Forelimb muscle (tissue), 1 donor: ENCODE measurements at places on chromosomes 13 and 19. TPM values are rescaled to one million over a fixed set of nuclear protein-coding genes. Genes with fewer than 3 reads are reported as not detected.

DNA sequence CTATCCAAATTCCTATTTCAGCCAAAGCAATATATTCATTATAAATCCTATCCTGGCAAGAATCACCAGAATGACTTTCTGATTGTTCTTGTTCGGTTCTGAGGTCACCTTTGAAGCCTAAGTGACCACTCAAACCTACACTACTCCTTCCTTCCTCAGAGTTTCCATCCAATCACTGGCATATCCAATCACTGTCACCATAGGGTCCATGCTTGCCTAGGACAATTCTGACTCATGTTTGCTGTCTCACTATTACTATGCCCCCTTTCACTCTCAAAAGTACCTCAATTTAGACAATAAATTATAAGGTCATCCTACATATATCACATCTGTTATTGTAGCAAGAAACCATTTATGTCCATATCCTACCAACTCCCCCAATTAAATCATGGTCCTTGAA lies 58.9 kb downstream of the UBL3 start:
- no peak for DNase-seq

GRCh38 chr13:46515803-46516202 lies 37.2 kb upstream of the LRCH1 start:
- DNase-seq, result no peak

- no peak for DNase-seq
Measured at GRCh38 chr13:54287062-54287764, 1258.6 kb downstream of the OLFM4 start.

DNA sequence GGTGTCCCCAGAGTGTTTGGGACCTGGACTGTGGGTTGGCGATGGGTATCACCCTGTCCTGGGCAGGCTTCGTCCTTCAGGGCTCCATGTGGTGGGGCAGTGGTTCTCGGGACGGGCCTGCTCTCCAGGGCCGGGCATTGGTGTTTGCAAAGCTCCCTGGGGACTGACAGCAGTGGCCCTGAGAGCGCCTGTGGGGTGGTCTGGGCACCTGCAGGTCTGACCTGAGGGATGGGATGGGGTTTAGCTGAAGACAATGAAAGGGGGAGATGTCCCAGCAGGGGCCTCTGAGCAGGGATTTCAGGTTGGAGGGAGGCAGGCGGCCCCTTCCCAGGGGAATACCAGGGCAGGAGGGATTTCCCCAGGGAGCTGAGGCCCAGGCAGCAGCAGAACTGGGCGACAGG lies 68.3 kb upstream of the MCF2L start:
- DNase-seq, result no peak

The SIGLEC5 gene
- polyA plus RNA-seq, result 0.71 TPM

DNA sequence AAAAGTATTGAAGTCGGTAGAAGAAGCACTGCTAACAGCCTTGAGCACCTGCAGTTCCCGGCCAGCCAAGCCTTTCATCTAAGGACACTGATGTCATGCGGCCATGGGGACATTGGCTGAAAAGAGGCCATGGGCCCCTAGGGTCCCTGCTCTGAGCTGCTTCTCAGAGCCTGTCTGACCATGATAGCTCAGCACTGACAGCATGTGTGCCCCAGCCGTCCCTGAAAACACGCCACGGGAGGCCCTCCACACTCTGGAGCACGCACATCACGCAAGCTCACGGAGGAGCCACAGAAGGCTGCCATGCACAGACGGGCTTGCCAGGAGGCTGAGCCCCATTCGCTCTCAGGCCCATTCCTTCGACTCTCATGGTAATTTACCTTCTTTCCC lies 51.8 kb downstream of the MLLT1 start:
- DNase-seq, result no peak

GRCh38 chr13:21913010-21913409 lies 242.1 kb downstream of the FGF9 start:
- DNase-seq, result no peak

GRCh38 chr13:93834051-93834450 lies 607.4 kb downstream of the GPC6 start:
- no peak for DNase-seq

DNA sequence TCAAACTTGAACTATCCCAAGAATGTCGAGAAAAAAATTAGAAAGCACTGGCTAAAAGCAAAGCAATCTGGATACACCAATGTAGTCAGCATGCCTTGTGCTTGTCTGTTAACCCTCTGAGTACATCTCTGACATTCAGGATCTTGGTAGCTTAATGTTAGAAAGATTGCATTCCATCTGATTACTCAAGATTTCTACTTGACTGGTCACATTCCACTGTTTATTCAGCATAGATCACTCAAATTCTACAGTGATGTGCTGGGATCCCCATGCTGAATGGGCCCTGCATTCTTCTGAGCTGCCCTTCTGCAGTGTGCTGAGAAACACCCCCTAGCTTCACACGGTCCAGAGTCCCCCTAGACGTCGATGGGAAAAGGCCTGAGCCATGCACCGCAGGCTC lies 295.4 kb upstream of the MAB21L1 start:
- no peak for DNase-seq

- no peak for DNase-seq
Measured at GRCh38 chr13:24834902-24835510, 71.0 kb downstream of the RNF17 start.

DNA sequence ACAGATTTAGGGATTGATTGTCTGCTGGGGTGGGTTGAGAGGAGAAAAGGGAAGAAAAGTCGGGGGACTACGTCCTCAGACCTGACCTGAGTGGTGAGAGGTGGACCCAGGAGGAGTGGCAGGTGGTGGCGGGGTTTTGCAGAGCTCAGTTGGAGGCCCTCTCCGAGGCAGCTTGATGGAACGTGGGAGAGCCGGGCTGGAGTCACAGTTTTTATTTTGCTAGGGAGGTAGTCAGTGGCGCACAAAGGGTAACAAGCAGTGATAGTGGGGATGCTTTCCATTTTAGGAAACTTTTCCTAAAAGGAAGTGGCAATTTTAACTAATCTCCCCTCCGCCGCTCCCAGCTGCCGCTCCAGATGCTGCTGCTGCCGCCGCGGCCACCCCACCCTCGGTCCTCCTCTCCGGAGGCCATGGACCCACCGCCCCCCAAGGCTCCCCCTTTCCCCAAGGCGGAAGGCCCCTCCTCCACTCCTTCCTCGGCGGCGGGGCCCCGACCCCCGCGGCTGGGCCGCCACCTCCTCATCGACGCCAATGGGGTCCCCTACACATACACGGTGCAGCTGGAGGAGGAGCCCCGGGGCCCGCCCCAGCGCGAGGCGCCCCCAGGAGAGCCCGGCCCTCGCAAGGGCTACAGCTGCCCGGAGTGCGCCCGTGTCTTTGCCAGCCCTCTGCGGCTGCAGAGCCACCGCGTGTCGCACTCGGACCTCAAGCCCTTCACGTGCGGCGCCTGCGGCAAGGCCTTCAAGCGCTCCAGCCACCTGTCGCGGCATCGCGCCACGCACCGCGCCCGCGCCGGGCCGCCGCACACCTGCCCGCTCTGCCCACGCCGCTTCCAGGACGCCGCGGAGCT lies 1.1 kb upstream of the ZNF581 start:
- no peak for DNase-seq

The LINGO3 gene
- polyA plus RNA-seq, result 0.13 TPM

The IGSF23 gene
- not detected for polyA plus RNA-seq

DNA sequence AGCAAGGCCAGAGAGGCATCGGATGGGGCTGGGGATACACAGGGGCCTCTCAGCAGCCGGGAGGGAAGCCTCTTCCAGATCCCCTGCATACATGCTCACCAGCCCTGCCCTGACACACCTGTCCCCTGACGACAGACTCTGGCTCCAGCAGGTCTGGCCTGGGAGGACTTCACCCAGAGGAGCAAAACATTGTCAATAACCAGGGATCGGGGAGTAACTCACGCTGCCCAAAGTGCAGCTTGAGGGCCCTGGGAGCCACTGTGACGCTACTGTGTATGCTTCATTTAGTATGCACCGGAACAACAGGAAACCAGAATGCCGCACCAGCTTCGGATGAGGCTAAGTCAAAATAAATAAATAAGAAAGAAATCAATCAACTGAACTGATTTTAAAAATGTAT lies 12.4 kb upstream of the CD22 start:
- no peak for DNase-seq
